ENCODE measurements at places on chromosomes 5 and 9. TPM values are rescaled to one million over a fixed set of nuclear protein-coding genes. Genes with fewer than 3 reads are reported as not detected.

Gene RGS7BP
- total RNA-seq = not detected

Gene BSPRY
- total RNA-seq = not detected

Gene SLC27A6
- total RNA-seq = not detected

Gene MED10
- 78.4 TPM for total RNA-seq

Gene SLC28A3
- not detected for total RNA-seq

Gene SPOCK1
- 19.8 TPM for total RNA-seq

Gene TICAM2
- 1.0 TPM for total RNA-seq

Gene PITX1
- 34.6 TPM for total RNA-seq

Gene SEMA4D
- total RNA-seq = 6.3 TPM

Gene WNK2
- total RNA-seq = 6.1 TPM

Gene GRIN1
- 0.33 TPM for total RNA-seq

Gene PCDHB7
- total RNA-seq = not detected

Gene C8G
- total RNA-seq = 1.9 TPM

Gene PCDHB10
- not detected for total RNA-seq
